Panc1 (cell line): ENCODE measurements at places on chromosomes 7 and 10.

DNA sequence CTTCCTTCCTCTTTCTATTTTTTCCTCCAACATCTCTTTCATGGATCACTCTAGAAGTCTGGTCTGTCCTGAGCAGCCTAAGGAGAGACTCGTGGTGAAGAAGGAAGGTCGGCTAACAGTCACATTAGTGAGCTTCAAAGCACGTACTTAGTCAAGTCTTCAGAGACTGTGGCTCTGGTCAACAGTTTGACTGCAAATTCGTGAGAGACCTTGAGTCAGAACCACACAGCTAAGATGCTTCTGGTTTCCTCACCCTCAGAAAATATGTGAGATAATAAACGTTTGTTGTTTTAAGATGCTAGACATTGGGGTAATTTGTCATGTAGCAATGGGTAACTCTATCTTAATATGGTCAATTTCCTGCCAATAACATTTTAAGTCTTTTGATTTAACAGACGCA lies 126.2 kb upstream of the LRRN3 start:
- no peak for DNase-seq

GRCh38 chr10:123142701-123143161 lies 5.2 kb upstream of the HMX2 start:
- no peak for DNase-seq

DNA sequence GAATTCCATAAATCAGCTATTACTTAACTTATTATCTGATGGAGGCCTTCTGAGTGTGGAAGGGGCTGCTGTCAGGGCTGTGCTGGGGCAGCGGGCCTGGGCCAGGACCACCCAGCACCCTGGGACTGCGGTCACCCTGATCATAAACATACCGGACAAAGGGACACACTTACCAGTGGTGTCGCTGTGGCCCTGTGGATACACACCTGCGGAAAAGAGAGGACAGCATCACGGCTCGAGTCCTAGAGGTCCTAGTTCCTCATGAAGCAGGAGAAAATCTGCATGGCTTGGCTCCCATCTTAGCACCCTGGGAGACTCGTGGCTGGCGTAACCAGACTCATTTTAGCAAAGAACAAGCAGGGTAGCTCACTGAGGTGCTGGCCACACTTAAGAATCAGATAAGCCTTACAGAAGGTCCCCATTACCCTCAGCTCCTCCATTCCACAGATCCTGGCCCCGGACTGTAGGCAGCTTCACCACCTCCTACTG lies 17.7 kb downstream of the IL15RA start:
- no peak for DNase-seq

DNA sequence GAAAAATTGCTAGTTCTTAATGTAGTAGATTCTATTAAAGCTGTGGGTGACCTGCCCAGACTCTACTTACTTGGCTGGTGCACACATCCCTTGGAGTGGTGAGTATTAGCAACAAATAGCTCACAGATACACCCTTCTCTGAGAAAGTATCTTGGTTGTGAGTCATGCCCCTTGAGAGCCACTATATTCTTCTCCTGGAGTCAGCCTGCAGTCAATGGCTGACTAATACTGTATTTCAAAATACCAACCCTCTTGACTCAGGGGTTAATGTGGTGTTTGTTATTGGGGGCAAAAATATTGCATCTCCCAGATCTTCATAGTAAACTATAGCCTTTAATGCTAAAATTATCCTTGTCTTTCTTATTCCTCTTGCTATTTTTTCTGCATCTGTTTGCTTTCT lies 354.9 kb downstream of the BMPER start:
- no peak for DNase-seq

DNA sequence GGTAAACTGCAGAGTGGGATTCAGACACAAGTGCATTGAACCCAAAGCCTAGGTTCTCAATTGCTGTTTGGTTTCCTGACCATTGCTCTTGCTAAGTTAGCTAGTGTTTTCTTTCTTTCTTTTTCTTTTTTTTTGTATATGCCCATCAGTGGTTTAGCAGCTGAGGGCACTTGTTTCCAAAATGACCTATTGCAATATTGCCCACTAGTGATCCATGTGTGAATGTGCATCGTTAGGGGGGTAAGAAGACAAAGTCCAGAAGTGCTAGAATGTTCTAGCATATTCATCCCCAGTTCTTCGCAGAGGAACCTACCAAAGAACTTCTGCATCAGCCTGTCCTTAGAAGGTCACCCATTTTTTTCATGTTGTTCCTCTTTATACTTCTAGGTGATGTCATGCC lies 252.8 kb upstream of the GPR26 start:
- DNase-seq, result no peak

DNA sequence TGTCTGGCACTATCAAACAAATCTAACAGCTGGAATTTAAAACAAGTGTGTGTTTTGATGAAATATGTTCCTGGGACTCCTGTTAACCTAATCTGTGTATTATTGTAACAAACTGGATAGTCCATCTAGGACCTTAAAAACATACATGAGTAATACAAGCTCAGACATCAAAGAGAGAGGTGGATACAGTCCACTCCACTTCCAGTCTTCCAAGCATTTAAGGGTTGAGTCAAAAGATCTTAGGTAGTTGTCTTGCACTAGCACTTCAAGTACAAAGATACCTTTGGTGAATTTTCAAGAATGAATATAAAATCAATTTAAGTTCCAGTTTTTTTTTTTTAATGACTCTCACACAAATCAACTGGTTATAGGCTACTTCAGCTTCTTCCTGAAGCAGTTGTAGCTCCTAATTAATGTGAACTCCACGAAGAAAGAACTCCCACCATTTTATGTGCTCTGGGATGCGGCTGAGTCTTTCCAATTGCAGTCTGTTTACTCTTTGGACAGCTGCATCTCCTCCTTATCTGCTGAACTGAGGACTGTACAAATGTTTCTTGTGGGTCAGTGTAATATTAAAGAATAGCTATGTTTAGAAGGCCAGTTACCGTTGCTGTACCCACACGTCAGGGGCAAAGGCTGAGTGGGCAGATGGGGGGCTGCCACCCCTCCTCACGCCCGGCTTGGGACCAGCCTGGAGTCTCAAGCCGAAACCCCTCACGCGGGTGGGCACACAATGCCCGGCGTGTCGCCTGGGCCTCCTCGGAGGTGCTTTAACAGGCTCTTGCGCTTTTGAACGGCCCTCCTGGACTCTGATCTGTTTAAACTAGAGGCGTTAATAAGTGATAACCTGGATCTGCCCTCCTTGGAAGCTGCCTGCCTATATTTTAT lies 2.9 kb upstream of the IGF2BP3 start:
- no peak for DNase-seq

DNA sequence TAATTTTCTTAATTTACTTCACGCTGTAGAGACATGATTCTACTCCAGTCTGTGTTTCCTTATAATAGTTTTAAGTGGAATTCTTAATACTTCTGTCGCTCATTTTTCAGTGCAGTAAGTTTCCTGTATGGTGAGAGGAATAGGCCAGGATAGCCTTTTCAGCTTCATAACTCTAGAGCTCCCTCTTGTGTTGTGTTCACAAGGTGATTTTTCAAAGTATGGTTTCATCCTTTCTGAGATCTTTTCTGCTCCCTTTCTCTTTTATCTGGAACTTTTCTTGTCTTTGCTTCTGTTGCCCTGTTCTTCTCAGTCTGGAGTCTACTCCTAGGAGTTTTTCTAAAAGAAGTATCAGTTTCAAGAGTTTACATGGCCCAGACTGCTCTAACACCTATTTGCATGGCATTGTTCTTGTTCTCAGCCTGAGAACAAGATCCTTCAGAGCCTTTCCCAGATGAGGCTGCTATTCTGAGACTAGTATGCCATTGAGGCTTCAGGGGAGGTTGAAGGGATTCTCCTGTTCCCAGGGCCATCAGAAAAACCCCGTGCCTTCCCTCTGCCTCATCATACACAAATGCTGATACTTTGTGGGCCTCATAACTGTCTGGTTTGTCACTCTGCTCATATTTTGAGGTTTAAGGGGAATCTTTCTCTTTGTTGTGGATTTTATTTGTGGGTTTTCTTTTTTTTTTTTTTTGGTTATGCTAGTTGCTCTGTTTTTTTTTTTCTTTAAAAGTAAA lies 21.8 kb downstream of the NET1 start:
- DNase-seq, result no peak

DNA sequence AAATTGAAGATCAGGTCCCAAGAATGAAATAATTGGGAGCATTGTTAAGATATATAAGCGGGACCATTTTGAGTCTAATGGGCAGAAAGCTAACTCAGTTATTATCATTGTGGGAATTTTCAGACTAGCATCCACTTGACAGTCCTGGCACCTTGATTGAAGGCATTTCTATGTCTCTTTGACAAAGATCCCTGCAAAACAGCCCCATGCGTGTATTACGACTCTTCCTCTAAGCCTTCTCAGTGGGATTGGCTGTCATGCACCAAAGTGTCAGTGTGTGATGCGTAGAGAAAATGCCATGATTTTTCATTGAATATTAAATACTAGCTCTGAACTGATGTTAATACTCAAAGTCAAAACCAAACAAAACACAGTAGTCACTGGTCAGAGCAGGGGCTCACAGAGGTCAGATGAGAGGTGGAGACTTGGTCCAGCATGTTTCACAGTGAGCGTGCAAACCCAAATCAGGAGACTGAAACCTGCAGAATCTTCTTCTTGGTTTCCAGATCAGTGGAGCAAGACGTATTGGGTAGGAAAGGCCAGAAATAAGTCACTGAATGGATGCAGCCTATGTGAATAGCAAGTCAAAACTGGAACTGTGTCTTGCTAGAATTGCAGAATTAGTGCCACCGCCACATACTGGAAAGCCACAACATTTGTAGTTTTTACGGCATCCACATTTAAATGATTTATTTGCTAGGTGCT lies 303.6 kb upstream of the AKR1E2 start:
- DNase-seq, result no peak

DNA sequence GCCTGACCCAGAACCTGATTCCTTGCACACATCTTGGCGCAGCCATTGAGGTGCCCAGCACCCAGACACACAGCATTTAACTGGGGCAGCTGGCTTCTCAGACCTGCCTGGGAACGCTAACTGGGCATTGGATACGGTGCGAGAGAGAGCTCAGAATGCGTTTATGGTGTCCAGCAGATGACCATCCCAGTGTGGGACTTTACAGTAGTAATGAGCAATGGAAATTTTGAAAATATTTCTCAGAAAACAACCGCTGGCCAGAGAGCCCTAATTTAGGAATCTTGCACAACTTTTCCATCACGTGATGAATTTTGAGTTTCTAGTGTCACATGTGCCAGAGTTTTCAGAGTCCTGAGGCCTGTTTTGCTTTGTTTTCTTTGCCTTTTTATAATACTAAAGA lies 78.2 kb upstream of the SEC61G start:
- DNase-seq, result no peak

GRCh38 chr7:88888684-88889083 lies 93.1 kb upstream of the TEX47 start:
- no peak for DNase-seq

DNA sequence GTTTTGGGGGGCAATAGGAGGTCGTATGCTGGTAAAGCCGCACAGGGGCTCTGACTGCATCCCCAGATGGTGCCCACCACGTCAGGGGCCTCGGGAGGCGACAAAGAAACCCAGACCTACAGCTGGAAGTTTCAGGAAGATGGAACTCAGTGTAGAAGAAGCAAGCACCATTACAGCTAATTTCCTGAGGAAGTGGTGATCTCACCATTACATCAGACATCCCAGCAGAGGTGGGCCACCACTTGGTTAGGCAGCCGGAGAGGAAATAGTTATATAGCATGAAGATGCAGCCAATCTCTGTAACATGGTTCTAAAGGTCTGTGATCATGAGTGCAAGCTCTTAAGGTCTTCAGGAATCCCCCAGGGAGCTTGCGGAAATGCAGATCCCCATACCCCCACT lies 127.3 kb upstream of the PCBD1 start:
- no peak for DNase-seq

- no peak for DNase-seq
Observed at GRCh38 chr7:47837826-47838225, 110.4 kb downstream of the PKD1L1 start.

GRCh38 chr7:142646386-142647140 lies 102.7 kb upstream of the PRSS1 start:
- DNase-seq, result no peak

DNA sequence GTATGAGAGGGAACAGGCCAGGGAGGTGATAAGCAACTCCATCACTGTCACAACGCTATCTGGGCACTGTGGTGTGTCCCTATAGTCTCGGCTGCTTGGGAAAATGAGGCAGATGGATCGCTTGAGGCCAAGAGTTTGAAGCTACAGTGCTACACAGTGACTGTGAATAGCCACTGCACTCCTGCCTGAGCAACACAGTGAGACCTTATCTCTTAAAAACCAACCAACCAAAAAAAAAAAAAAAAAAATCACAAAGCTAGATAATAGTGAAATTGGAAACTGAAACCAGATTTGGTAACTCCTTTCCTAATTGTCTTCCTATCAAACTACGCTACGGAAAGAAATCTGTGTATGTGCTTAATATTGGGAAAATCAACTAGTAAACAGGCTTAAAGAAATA lies 14.1 kb downstream of the MICU1 start:
- DNase-seq, result no peak

DNA sequence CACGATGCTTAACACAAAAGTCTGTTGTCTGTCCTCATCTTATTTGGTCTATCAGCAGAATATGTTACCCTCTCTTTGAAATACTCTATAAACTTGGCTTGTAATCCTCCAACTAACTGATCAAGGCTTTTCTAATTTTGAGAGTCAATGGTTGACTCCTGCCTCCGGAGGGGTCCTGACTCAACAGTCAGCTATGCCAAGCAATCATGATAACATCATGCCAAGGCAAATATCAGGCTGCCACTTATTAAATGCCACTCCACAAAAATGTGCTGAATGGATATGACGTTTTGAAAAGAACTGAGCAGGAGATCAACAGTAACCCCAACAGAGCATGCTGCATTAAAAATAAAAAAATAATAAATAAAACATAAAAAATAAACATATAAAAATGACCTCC lies 116.1 kb downstream of the PARD3 start:
- no peak for DNase-seq
